HTR-8/SVneo (cell line): ENCODE measurements at places on chromosomes 12 and 14.

- no peak for DNase-seq
Observed at GRCh38 chr12:49086116-49086515, 8.5 kb downstream of the DHH start.

- no peak for DNase-seq
Observed at GRCh38 chr12:56510786-56511185, 10.8 kb upstream of the RBMS2 start.

- DNase-seq: no peak
Observed at GRCh38 chr12:65779091-65779642, 45.1 kb upstream of the HMGA2 start.

DNA sequence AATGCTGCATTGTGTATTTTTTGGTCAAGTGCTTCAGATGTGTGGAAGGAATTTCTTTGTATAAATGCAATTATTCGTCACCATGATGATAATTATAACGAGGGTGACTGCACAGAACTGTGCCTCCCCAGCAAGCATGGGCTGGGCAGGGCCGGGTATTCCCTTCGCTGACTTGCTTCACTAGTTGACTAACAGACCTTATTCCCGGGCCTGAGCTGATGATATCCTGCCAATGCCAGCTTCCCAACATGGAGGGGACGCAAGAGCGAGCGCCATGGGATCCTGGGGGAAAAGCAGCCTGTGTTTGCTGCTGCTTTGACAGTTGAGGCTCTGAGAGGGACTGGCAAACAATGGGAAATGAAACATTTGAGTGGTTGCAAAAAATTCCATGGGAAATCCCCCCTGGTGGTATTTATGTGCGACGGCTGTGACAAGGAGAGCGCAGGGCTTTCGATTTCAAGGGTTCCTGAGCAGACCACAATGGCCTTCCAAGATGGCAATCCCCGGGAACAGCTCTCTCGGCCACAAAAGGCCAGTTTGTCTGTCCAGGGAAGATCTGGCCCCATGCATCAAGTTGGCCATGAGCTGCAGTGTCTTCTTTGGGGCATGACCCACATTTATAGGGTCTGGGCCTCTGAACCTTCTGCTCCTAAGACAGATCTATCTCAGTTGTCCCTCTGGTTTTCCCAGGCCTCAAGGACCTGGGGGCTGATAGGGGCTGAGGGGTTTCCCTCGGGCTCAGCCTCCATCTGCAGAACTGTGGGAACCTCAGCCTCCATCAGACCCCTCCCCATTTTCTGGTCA lies 21.9 kb upstream of the MAP1LC3B2 start:
- DNase-seq: no peak

GRCh38 chr12:92297932-92298696 lies 152.5 kb upstream of the BTG1 start:
- DNase-seq: no peak

DNA sequence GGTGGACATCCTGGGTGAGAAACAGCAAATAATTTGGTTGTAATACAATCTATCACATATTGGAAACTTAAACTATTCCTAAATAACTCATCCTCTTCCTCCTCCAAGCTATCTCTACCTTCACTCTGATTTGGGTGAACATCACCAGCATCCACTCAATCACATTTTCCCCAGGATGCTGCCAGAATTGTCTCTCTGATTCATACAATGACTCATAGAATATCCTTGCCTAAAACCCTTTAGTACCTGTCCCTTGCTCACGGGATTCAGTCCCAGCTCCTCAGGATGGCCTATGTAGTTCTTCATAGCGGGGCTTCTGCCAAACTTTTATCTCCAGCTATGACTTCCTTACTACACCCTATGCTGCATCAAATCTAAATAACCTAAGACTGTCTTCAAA lies 146.8 kb downstream of the EMP1 start:
- DNase-seq: no peak

DNA sequence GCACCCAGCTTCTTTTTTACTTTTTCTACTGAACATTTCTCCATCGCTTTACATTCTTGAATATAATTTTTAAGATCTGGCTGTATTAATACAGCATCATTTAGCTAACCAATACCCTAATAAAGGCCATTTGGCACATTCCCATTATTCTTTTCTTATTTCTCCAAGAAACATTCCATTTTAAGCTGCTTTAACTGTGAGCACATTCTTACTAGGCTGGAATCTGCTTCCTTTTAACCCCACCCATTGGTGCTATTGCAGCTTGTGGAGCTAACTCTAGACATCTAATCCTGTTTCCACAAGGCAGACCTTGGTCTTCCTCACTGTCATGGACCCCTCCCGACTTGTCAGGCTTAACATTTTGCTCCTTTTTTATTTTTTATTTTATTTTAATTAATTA lies 15.2 kb downstream of the CALM1 start:
- DNase-seq: no peak

DNA sequence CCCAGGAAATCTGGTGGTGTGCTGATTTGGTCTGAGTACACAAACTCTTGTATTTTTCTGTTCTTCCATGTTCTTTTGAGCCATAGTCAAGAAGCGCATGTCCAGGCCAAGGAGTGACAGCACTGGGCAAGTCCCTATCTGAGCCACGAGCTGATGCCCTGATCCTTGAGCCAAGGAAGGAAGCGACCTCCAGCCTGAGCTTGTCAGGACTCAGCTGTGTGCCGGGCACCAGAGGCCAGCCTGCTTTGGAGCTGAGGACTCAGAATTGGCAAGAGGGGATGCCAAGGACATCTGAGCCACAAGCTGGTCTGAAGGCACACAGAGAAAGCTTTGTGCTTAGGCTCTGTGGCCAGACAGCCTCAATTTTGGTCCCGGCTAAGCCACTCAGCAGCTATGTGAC lies 52.6 kb downstream of the GALNT16 start:
- no peak for DNase-seq

DNA sequence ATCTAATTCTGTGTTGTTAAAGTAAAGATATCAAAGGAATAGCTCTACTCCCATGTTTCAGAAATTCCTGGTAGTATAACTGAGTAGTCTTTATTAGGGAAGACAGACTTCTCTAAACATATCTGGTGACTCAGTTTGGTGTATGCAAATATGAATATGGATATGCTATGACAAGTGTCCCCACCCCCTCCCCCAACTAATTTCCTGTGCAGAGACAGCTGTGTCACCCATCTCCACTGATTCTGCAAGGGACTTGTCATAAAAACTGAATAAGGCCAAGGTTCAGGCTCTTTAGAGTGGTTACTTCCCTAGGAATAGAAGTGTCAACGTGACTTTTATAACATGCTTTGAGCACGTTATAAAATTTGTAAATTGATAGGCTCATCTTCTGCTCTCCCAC lies 429.1 kb downstream of the DAD1 start:
- no peak for DNase-seq

GRCh38 chr12:92505254-92506231 lies 197.2 kb upstream of the PLEKHG7 start:
- DNase-seq: no peak

DNA sequence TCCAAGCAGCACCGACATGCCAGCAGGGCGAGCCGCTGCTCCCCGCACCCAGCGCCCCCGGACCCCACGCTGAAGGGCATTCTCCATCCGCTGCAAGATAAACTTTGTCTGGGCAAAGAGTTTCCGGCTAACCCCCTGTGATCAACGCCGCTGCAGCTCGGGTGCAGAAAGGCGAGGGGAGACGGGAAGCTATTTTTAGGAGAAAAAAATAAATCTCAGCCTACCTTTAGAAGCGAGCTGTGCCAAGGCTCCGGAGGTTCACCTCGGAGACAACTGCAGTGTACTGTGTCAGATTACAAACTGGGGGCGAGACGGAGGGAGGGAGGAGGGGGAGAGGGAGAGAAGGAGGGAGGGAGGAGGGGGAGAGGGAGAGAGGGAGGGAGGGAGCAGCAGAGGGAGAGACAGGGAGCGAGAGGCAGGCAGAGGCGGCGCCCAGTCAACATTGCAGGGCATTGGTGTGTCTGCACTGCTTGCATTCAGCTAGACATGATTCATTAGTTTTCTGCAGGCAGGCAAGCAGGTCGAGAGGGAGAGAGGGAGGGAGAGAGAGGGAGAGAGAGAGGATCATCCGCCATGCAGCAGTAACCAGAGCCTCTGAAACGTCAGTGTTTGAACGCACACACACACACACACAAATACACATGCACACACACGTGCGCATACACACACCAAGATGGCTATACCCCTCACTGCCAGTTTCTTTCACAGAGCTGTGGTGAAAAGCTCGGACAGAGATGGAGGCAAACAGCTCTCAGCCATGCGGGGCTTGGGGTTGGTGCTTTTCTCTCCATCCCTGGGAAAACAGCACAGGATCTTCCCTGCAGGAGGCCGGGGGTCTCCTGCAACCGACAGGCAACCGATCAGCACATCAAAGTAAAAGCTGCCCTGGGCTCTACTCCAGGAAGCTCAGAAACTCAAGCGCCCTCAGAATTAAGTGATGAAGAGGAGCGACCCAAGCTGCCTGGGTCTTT lies at the start of gene RIMBP2:
Gene RIMBP2 (minus strand): TSS at position 302 of the 971 bp plus-strand sequence. CDS start 237,286 bp downstream, outside the sequence.
- DNase-seq: peak; percentile 17

DNA sequence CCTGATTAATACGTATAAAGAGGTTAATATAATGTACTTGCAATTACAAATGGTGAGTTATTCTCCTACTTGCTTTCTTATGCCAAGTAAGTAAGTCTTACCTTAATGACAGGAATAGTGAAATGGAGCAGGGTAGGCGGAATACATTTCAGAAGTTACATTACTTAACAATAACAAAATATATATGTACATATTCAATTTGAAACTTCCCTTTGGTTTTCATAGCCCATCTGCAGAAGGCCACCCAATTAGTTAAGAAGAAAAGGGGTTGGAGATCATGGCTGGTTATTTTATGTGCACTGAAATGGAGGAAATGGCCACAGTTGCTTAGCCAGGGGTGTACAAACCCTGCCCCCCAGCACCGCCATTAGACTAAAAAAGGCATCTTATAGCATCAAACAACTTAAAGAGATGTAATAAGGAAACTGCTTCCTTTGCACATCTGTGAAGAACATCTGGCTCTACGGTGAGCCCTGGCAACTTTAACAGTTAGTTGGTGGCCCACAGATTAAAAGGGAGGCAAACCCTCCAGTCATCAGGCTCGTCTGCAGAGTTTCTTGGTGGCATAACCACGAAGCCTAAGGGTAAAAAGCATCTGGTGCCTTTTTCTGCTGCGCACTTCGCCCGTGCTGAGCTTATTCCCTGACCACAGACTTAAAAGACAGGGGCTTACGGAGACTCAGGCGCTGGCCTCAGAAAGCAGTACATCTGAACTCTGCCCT lies 38.8 kb upstream of the DACT1 start:
- DNase-seq: no peak

DNA sequence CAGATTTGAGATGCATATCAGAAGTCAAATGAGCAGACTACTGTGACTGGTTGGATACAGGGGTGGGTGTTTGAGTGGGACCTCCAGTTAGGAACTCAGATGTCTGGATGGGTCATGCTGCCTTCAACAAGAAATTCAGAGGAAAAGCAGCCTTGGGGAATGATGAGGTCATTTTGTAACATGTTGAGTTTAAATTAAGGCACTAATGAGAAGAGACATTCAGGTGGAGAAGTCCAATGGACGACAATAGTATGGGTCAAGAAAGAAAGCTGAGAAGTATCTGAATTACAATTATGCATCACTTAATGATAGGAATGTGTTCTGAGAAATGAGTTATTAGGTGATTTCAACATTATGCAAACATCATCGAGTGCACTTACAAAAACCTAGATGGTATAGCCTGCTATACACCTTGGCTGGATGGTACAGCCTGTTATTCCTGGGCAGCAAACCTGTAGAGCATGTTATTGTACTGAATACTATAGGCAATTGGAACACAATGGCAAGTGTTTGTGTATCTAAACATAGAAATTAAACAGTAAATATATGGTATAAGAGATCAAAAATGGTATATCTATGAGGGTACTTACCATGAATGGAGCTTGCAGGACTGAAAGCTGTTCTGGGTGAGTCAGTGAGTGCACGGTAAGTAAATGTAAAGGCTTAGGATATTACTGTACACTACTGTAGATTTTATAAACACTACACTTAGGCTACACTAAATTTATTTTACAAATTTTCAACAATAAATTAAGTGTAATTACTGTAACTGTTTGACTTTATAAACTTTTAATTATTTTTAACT lies 414.7 kb downstream of the RAD51B start:
- no peak for DNase-seq

- DNase-seq: no peak
Observed at GRCh38 chr12:19121449-19122018, 8.0 kb upstream of the PLEKHA5 start.

- DNase-seq: peak; percentile 57
Observed at GRCh38 chr12:123905319-123905925, 67.2 kb downstream of the CCDC92 start.

GRCh38 chr12:49015196-49015595 lies 3.4 kb downstream of the PRKAG1 start:
- no peak for DNase-seq
